ENCODE measurements at places on chromosomes 2 and 18.

DNA sequence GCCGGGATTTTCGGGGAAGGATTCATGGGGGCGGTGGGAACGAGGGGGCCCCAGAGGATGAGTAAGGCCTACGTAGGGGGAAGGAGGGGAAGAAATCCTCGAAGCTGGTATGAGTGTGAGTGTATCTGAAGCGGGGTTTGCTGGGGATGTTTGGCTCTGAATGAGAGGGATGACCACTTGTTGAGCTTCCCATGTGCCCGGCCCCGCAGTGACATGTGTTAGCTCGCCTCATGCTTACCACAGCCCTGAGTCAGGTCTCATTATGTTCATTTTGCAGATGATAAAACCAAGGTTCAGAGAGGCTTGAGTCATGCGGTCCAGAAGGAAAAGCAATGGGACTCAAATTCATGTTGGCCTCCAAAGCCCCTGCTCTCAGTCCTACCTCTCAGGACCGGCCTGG lies 214.7 kb downstream of the BCL2 start:
- DNase-seq = no peak

GRCh38 chr2:200040831-200041230 lies 85.4 kb downstream of the MAIP1 start:
- DNase-seq = no peak

GRCh38 chr18:2964361-2965010 lies 48.5 kb downstream of the LPIN2 start:
- no peak for DNase-seq

GRCh38 chr2:120111193-120111592 lies 98.3 kb downstream of the EPB41L5 start:
- no peak for DNase-seq

GRCh38 chr2:57160976-57161375 lies 885.6 kb upstream of the VRK2 start:
- DNase-seq = peak; percentile 78

Measured in DMS53 (cell line).